PC-3 (cell line): ENCODE measurements at places on chromosomes 1 and 21. TPM values are rescaled to one million over a fixed set of nuclear protein-coding genes. Genes with fewer than 3 reads are reported as not detected.

PEX14 gene
- 24.9 and 32.1 TPM in 2 replicates for total RNA-seq

S100A7 gene
- not detected in 2 replicates for total RNA-seq

KCNQ4 gene
- 1.1 and 2.5 TPM in 2 replicates for total RNA-seq

- H3K27ac ChIP-seq: no peak overlapping the region
- no peaks in the 10 kb centered on the region for H3K36me3 ChIP-seq
- no peaks in the 10 kb centered on the region for H3K27me3 ChIP-seq
- peaks cover 5% of the 10 kb centered on the region for H3K4me1 ChIP-seq
Observed at GRCh38 chr21:36994501-36995158, 11.9 kb upstream of the RIPPLY3 start.

DNA sequence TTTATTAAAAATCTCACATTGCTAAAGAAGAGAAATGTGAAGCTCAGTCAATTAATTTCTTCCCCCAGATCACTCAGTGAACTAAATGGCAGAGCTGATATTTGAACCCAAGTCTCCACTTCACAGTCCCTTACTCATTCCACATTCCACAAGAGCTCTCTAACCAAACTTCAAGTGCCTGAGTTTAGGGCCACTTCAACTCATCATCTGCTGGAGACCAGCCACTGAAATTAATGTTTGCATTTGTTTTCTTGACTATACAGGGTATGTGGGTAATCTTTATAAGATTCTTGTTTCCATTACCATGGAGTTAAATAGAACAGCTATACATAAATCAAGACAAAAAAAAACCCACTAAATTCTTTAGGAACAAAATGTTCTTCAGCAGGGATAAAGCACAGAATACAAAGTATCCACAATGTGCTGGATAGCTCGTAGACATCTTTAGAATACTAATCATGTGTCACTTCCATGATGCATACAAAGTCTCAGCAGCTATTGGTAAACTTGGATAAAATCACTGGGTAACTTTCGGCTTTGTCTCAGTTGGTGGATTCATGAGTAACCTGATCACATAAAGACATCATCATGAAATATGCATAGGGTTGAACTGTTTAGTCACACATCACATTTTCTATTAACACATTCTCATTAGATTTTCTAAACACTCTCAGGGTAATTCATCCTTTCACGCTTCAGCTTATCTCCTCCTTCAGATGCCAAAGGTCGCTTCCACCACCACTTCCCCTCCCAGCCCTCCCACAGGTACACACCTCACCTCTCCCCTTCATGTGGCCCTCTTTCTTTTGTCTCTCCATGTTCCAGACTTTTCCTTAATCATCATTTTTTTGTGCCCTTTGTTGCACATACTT lies 89.8 kb downstream of the LRRC53 start:
- H3K4me3 ChIP-seq: no peak overlapping the region
- peak; percentile 17 for DNase-seq
- 0 out of 2 replicates have a peak, but pooled peaks cover under 1% of the 10 kb centered on the region for H3K4me1 ChIP-seq
- H3K36me3 ChIP-seq: no peaks in the 10 kb centered on the region

DNA sequence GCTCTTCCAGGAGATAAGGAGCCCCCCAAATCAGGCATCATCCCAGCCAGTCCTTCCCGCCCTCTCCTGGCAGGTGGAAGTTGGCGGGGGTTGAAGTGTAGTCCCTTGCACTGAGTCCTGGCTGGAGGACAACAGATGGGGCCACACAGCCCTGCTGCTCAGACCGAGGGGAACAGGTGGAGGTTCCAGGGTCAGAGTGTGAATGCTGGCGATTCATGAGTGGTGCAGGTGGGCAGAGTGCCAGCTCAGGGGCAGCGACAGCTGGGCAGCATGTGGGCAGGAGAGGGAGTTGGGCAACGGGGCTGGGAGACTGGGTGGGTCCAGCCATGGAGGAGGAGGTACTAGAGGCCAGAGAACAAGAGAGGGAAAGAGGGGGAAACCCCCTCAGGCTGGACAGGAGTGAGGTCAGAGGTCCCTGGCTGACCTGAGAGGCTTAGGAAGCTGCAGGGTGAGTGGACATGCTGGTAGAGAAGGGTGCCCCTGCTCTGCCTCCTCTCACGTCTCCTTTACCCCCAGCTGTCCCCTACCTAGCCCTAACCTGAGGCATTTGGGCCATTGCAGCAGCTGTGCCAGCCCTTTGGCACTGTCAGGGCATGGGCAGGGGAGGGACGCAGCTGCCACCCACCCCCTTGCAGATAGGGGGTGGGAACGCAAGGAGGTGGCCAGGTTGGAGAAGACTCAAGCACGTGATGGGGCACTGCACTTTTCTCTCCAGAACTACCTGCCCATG lies 11.3 kb upstream of the ADORA1 start:
- no peak overlapping the region for H3K27ac ChIP-seq
- no peak overlapping the region for H3K4me3 ChIP-seq
- no peaks in the 10 kb centered on the region for H3K4me1 ChIP-seq
- no peak for DNase-seq
- peaks cover 58% of the 10 kb centered on the region for H3K27me3 ChIP-seq

DNA sequence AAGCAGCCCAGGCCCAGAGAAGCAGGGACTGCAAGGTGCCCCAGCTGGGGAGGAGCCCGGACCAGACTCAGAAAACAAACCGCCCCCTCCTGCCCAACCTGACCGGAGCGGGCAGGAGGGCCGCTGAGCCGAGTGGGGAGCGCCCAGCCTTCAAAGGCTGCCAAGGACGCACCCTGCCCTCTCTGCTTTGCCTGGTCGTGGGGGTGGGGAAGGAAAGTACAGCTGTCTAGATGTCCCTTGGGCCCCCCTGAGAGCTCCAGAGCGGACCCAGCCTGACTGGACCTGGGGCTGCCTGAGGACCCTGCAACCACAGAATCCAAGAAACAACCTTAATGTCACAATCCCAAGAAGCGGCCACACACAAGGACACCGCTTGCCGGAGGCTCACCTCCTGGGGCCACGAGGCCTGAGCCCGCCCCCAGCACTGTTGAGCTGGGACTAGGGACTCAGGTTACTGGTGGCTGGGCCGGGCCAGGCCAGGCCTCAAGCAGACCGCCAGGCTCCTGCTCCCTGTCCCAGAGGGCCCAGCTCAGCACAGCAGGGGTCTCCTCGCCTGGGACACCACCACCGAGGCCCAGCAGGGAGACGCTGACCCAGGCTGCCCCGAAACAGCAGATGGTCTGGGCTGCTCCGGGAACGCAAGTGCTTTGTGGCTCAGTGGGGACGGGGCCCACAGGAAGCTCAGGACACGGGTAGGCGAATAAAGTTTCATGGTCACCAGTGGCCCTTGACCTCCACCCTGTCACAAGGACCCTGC lies 1.4 kb downstream of the DVL1 start:
- peak; percentile 79 for DNase-seq
- H3K4me3 ChIP-seq: peak overlapping the region; percentile 91
- peaks cover under 1% of the 10 kb centered on the region; the same call in 1 of the 2 replicates for H3K36me3 ChIP-seq
- H3K4me1 ChIP-seq: peaks cover 52% of the 10 kb centered on the region
- H3K27ac ChIP-seq: peak overlapping the region; percentile 97

DNA sequence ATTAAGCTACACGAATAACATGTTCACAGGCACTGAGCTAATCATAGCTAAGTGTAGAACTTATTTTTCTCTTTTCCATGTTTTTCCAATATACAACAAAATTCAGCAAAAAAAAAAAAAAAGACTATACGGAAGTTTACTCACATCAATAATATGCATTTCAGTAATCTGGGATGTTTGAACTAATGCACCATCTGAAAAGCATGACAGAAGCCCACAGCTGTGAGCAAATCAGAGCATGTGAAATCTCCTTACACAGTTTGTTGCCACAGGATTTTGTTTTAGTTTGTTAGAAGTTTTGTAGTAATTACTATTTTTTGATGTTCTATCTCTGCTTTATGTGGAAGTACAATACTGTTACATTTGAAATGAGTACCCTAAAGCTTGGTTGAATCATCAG lies 1051.7 kb downstream of the TTLL7 start:
- no peaks in the 10 kb centered on the region for H3K36me3 ChIP-seq
- DNase-seq: no peak
- no peak overlapping the region for H3K27ac ChIP-seq
- H3K4me3 ChIP-seq: no peak overlapping the region
- H3K27me3 ChIP-seq: 0 out of 2 replicates have a peak, but pooled peaks cover 8% of the 10 kb centered on the region

- H3K27ac ChIP-seq: no peak overlapping the region
- DNase-seq: no peak
- peaks cover 35% of the 10 kb centered on the region for H3K4me1 ChIP-seq
- H3K4me3 ChIP-seq: no peak overlapping the region
- no peaks in the 10 kb centered on the region for H3K36me3 ChIP-seq
Observed at GRCh38 chr1:85603086-85603880, 22.7 kb downstream of the CCN1 start.

DNA sequence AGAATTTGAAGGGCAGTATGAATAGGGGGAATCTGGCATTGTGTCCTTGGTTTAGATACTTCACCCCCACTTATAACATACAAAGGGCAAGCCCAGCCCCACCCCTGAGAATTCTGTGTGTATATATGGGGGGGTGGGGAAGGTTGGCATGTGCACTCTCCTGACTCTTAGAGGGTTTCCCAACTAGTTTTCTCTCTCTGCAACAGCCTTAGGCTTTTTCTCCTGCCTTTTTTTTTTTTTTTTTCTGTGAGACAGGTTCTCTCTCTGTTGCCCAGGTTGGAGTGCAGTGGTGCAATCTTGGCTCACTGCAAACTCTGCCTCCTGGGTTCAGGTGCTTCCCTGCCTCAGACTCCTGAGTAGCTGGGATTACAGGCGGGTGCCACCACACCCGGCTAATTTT lies 2.9 kb upstream of the ZBED6 start:
- no peak overlapping the region for H3K27ac ChIP-seq
- DNase-seq: no peak
- H3K36me3 ChIP-seq: peaks cover 10% of the 10 kb centered on the region; the same call in 1 of the 2 replicates
- no peaks in the 10 kb centered on the region for H3K27me3 ChIP-seq
- no peak overlapping the region for H3K4me3 ChIP-seq

- H3K36me3 ChIP-seq: no peaks in the 10 kb centered on the region
- DNase-seq: no peak
- no peak overlapping the region for H3K4me3 ChIP-seq
- H3K27ac ChIP-seq: no peak overlapping the region
- H3K4me1 ChIP-seq: no peaks in the 10 kb centered on the region
- H3K27me3 ChIP-seq: peaks cover 55% of the 10 kb centered on the region
Observed at GRCh38 chr1:152995842-152996241, 5.7 kb upstream of the SPRR3 start.

GRCh38 chr1:113769601-113769970 lies 10.3 kb upstream of the PHTF1 start:
- peaks cover 8% of the 10 kb centered on the region for H3K36me3 ChIP-seq
- no peaks in the 10 kb centered on the region for H3K4me1 ChIP-seq
- H3K27me3 ChIP-seq: no peaks in the 10 kb centered on the region
- H3K27ac ChIP-seq: no peak overlapping the region

GRCh38 chr1:195958131-195958530 lies 650.1 kb downstream of the KCNT2 start:
- no peaks in the 10 kb centered on the region for H3K36me3 ChIP-seq
- H3K27me3 ChIP-seq: no peaks in the 10 kb centered on the region
- no peak overlapping the region for H3K4me3 ChIP-seq
- no peak overlapping the region for H3K27ac ChIP-seq

GRCh38 chr1:165174491-165174890 lies 182.0 kb downstream of the LMX1A start:
- H3K27ac ChIP-seq: no peak overlapping the region
- H3K36me3 ChIP-seq: no peaks in the 10 kb centered on the region
- H3K4me1 ChIP-seq: peaks cover 18% of the 10 kb centered on the region

- peaks cover 3% of the 10 kb centered on the region; the same call in 1 of the 2 replicates for H3K36me3 ChIP-seq
- peak; percentile 91 for DNase-seq
- H3K4me1 ChIP-seq: peaks cover 35% of the 10 kb centered on the region
- peak overlapping the region; percentile 83 for H3K27ac ChIP-seq
- no peaks in the 10 kb centered on the region for H3K27me3 ChIP-seq
Observed at GRCh38 chr1:15952317-15953258, 23.3 kb downstream of the ZBTB17 start.

- no peak for DNase-seq
- H3K36me3 ChIP-seq: peaks cover 31% of the 10 kb centered on the region
- 0 out of 2 replicates have a peak overlapping the region, but pooled peaks have one; percentile 17 for H3K27ac ChIP-seq
- H3K4me3 ChIP-seq: peak overlapping the region; percentile 83
- no peaks in the 10 kb centered on the region for H3K27me3 ChIP-seq
- peaks cover 30% of the 10 kb centered on the region for H3K4me1 ChIP-seq
Observed at GRCh38 chr1:43705982-43706597, 1.2 kb upstream of the ST3GAL3 start.

DNA sequence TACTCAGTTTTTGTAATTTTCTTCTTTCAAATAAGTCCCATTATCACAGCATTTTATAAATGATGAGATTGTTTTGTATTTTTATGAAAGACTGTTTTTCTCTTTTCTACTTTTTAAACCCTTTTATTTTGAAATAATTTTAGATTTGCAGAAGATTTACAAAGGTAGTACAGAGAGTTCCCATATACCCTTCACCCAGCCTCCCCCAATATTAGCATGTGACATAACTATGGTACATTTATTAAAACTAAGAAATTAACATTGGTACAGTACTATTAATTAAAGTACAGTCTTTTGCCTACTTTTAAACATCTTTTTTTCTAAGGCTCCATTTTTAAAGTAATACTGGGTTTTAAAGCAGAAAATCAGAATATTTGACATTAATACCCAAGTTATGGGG lies 35.6 kb upstream of the LAMC2 start:
- no peaks in the 10 kb centered on the region for H3K36me3 ChIP-seq
- H3K27me3 ChIP-seq: no peaks in the 10 kb centered on the region
- no peak overlapping the region for H3K27ac ChIP-seq
- no peak overlapping the region for H3K4me3 ChIP-seq
- no peak for DNase-seq

DNA sequence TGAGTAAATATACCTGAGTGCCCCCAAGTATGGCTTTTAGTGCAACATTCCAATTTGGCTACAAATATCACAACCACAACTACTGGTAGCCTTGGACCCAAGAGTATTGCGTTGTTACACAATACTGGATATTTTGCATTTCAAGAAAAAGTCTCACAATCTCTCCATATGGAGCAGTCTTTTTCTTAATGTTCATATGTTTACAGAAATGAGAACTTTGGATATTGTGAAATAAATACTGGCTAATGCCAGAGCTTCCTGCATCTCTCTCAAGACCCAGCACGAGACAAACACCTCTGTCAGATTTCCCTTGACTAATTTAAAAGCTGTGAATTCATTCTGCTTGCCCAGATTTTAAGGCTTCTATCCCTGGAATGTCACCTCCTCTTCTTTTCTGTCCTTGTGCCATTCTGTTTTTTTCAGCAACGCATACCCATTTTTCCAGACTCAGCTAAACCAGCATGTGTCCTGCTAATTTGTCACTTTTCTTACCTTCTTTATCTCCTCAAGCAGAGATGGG lies 136.2 kb upstream of the BACE2 start:
- no peak for DNase-seq
- H3K27me3 ChIP-seq: no peaks in the 10 kb centered on the region
- H3K27ac ChIP-seq: no peak overlapping the region
- no peaks in the 10 kb centered on the region for H3K36me3 ChIP-seq
- no peaks in the 10 kb centered on the region for H3K4me1 ChIP-seq

- no peaks in the 10 kb centered on the region for H3K4me1 ChIP-seq
- DNase-seq: no peak
- peaks cover 92% of the 10 kb centered on the region for H3K27me3 ChIP-seq
- no peaks in the 10 kb centered on the region for H3K36me3 ChIP-seq
Observed at GRCh38 chr1:112304126-112304525, 91.9 kb upstream of the CTTNBP2NL start.
